ENCODE measurements at places on chromosomes 5 and 9. TPM values are rescaled to one million over a fixed set of nuclear protein-coding genes. Genes with fewer than 3 reads are reported as not detected.

Gene GPR21
- polyA plus RNA-seq: 0.62 TPM

DNA sequence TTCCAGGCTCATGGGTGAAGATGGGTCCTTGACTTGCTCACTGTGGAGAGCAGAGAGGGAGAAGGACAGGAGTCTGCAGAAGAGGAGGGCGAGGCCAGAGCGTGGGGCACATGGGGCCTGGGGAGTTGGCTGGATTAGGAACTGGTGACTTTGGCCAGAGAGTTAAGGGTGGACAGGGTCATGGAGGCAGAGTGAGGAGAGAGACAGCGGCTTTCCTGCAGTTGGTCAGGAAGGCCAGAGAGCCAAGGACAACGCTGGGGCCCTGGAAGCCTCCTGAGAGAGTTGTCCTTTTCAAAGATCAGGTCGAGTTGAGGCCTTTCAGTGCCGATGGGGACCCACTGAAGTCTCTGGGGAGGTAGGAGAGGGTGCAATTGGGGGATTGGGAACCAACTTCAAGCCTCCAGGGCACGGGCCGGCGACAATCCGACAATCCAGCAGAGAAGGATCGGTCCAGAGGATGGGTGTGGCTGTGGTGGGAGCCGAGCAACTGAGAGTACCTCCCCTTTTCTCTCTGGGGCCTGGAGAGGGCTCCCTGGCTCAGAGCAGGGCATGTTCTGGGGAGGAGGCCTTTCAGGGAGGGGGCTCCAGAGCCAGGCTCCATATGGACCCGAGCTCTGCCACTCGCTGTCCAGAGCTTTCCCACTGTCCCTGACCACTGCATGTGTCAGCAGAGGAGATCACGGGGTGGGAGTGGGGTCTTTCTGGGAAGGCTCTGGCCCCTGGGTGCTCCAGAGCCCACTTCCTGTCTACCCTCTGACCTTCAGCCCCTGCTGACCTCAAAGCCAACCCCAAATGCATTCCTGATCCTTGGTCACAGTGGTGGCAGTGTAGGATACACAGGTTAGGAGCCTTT, 7.5 kb upstream of the PHYHD1 start:
- H3K27me3 ChIP-seq: no peaks in the 10 kb centered on the region
- no peak for DNase-seq
- no peak overlapping the region for H3K4me3 ChIP-seq
- H3K36me3 ChIP-seq: peaks cover 17% of the 10 kb centered on the region

Gene PDLIM4
- 193 TPM for polyA plus RNA-seq

DNA sequence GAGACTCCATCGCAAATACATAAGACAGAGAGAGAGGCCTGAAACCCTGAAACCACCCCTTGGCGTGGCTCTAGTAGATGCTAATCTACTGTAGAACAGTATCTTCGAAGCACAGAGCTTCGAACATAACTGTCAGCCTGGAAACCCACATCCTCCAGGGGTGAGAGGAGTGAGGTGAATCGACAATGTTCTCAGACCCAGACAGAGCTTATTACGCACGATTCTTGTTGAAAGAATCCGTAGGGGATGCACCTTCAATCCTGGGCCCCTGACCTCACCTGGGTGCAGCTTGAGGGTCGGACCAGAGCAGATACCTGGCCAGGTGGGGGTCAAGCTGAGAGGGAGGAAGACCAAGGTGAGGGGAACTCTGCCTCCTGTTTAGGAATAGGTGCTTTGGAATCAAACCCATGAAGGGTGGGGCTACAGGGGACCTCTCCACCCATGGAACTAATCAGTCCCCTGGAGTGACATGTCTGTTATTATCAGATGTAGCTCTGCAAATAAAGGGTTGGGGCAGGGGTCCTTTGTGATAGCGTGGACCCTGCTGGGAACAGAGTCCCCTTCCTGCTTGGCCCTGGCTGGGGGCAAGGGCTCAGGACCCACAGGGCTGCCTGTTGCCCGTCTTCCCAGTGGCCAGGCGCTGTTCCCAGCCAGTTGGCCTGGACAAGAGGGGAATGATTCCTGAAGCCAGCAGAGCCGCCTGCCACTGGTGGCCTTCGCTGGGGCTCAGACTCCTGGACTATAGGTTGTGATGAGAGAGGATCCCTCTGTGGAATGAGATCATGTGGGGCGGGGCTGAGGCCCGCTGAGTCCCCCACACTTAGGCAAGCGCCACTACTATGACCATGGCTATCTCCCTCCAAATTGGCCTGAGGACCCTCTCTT, 41.2 kb downstream of the DBH start:
- no peaks in the 10 kb centered on the region for H3K4me1 ChIP-seq
- H3K27me3 ChIP-seq: no peaks in the 10 kb centered on the region
- H3K27ac ChIP-seq: no peak overlapping the region

- H3K27me3 ChIP-seq: no peaks in the 10 kb centered on the region
- no peaks in the 10 kb centered on the region for H3K36me3 ChIP-seq
- no peaks in the 10 kb centered on the region for H3K4me1 ChIP-seq
- DNase-seq: no peak
- no peak overlapping the region for H3K4me3 ChIP-seq
These were observed 404.8 kb downstream of the MAT2B start for GRCh38 chr5:163910226-163910625.

GRCh38 chr5:106121972-106122605, 1548.6 kb downstream of the EFNA5 start:
- no peak for DNase-seq
- H3K27ac ChIP-seq: no peak overlapping the region
- H3K4me3 ChIP-seq: no peak overlapping the region
- no peaks in the 10 kb centered on the region for H3K27me3 ChIP-seq
- no peaks in the 10 kb centered on the region for H3K36me3 ChIP-seq

GRCh38 chr9:118575341-118576070, 793.7 kb downstream of the BRINP1 start:
- H3K4me3 ChIP-seq: no peak overlapping the region
- peaks cover 17% of the 10 kb centered on the region for H3K4me1 ChIP-seq
- no peak for DNase-seq
- H3K27ac ChIP-seq: no peak overlapping the region
- no peaks in the 10 kb centered on the region for H3K27me3 ChIP-seq

DNA sequence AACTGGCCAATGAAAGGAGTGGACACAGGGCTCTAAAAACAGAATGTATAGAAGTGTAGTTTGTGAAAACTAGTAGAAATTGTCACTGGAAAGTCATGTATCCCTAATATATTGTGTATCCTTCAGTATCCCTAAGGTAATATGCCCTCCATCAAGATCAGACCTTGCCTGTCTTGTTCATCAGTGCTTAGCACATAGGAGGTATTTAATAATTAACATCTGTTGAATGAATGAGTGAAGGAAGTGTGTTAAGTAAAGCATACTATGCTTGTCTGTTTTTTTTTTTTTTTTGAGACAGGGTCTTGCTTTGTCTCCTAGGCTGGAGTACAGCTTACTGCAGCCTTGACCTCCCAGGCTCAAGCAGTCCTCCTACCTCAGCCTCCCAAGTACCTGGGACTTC, 15.8 kb downstream of the GAPVD1 start:
- H3K36me3 ChIP-seq: no peaks in the 10 kb centered on the region
- no peaks in the 10 kb centered on the region for H3K4me1 ChIP-seq
- H3K27ac ChIP-seq: no peak overlapping the region
- H3K4me3 ChIP-seq: no peak overlapping the region

DNA sequence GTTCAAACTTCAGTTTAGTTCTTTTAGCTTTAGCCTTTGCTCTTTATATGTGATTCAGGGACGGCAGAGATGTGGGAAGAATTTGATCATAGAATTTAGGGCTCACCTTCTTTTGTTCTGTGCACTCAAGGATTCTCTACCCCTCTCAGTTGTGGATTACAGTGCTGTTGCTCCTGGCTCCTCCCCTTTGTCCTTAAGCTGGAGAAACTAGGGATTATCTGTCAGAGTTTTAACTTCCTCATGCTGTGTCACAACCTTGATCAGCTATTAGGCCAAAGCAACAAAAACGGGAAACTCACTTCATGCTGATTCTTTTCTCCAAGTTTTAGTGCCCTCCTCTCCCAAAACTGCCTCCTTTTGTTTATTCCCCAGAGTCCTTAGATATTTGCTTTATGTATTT, 13.0 kb upstream of the PCDHAC2 start:
- no peak for DNase-seq
- no peak overlapping the region for H3K4me3 ChIP-seq

Gene ANKRD55
- polyA plus RNA-seq: 1.0 TPM

Gene DNAJC21
- polyA plus RNA-seq: 3.1 TPM

DNA sequence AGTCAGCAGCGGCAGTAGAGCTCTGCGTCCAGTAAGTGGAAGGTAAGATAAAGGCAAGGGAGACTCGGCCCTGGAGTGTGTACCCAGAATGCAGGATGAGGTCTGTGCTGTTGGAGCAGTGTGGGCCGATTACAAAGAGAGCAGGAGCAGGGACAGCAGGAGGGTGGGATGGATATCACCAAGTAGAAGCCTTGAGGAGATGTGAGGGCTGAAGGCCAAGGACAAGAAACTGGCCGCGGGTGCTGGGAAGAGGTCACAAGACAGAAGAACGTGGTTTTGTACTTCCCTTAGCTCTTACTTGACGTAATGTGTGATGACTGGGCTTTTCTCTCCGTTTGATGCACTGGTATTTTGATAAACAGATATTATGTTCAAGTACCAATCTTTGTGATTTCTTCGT, 43.7 kb downstream of the OR2V1 start:
- H3K27ac ChIP-seq: no peak overlapping the region
- H3K4me1 ChIP-seq: no peaks in the 10 kb centered on the region
- DNase-seq: no peak
- peaks cover 2% of the 10 kb centered on the region for H3K27me3 ChIP-seq
- no peaks in the 10 kb centered on the region for H3K36me3 ChIP-seq

GRCh38 chr5:116361171-116361967, 213.3 kb downstream of the SEMA6A start:
- no peaks in the 10 kb centered on the region for H3K27me3 ChIP-seq
- no peak for DNase-seq
- no peak overlapping the region for H3K27ac ChIP-seq

GRCh38 chr5:30197662-30198061, 995.8 kb upstream of the CDH6 start:
- no peak overlapping the region for H3K27ac ChIP-seq
- no peak for DNase-seq
- no peak overlapping the region for H3K4me3 ChIP-seq
- H3K4me1 ChIP-seq: no peaks in the 10 kb centered on the region
- no peaks in the 10 kb centered on the region for H3K27me3 ChIP-seq

DNA sequence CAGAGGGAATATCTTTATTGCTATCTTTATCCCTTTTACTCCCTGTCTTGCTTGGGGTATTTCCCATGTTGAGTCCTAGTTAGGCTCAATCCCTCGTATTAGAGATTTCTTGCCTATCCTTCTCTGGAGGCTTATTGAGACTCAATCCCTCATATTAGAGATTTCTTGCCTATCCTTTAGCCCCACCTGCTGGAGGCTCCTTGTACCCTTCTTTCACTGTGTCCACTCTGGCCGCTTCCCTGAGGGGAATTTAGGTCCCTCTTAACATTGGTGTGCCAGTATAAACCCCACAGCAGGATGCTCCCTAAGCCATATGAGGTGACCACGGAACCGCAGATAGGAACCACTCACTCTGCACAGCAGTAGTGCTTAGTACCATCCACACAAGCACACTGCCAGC, 110.7 kb upstream of the MAMDC2 start:
- H3K27ac ChIP-seq: no peak overlapping the region
- no peaks in the 10 kb centered on the region for H3K4me1 ChIP-seq
- H3K4me3 ChIP-seq: no peak overlapping the region
- H3K27me3 ChIP-seq: peaks cover 4% of the 10 kb centered on the region

Gene ZNF608
- 10.6 TPM for polyA plus RNA-seq

DNA sequence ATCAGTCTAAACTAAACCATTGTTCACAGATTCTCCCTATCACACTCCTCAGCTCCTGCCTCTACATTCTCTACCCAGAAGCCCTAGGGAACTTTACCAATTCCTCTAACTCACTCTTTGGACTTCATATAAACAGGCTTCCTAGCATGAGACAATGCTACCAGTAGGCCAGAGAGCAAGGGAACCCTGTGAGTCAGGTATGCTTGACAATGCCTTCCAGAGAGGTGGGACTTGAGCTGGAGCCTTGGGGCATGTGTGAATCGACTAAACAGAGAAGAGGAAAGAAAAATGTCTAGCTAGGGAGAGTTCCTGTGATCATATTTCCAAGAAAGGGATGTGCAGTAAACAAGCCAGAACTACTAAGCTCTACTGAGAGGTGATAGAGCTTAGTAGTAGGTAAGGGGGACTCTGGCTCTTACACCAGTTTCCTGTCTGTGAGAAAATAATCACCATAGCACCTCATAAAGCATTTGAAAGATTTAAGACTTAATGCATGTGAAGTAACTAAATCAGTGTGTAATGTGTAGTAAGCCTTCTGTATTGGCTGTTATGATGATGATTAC, 6.4 kb upstream of the RFK start:
- H3K4me3 ChIP-seq: no peak overlapping the region
- no peak for DNase-seq
- no peaks in the 10 kb centered on the region for H3K27me3 ChIP-seq
- no peaks in the 10 kb centered on the region for H3K36me3 ChIP-seq

Gene SLC6A18
- polyA plus RNA-seq: not detected

DNA sequence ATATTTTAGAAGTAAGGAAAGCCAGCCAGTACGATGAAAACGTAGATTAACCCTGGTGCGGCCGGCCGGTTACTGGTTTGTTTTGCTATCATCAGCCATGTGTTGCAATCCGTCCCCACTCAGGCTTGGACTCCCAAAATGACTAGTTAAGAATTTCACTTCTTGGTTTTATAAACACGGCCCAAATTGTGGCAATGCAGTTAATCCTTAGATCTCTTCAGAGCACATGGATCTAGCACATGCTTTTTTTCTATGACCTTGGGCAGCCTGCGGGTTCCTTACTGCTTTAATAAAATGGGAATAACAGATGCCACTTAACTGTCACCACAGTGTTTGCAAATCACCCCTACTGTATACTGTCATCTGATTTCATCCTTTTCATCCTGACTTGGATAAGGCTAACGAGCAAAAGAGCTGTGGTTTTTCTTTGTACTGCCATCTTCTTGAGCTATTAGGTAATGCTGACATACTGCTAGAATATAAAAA, 1.5 kb downstream of the NDFIP1 start:
- no peaks in the 10 kb centered on the region for H3K36me3 ChIP-seq
- no peaks in the 10 kb centered on the region for H3K27me3 ChIP-seq
- peak; percentile 41 for DNase-seq
- H3K27ac ChIP-seq: peak overlapping the region; percentile 75
- H3K4me1 ChIP-seq: peaks cover 14% of the 10 kb centered on the region

DNA sequence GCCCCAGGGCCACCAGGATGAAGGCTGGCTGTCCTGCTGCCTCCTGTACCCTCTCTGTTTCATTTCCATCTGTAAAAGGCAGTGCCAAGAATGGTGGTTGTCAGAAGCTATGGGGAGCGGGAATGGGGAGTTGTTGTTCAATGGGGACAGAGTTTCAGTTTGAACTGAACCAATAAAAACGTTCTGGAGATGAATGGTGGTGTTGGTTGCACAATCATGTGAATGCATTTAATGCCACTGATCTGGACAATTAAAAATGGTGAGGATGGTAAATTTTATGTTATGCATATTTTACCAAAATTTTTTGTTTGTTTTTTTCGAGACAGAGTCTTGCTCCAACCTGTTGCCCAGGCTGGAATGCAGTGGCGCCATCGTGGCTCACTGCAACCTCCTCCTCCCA, 58.1 kb downstream of the PTPDC1 start:
- H3K27me3 ChIP-seq: no peaks in the 10 kb centered on the region
- no peak overlapping the region for H3K27ac ChIP-seq
- DNase-seq: no peak
- no peak overlapping the region for H3K4me3 ChIP-seq
- H3K4me1 ChIP-seq: peaks cover 15% of the 10 kb centered on the region
- H3K36me3 ChIP-seq: no peaks in the 10 kb centered on the region

- peaks cover 9% of the 10 kb centered on the region for H3K4me1 ChIP-seq
- H3K36me3 ChIP-seq: no peaks in the 10 kb centered on the region
- no peak overlapping the region for H3K27ac ChIP-seq
- no peak overlapping the region for H3K4me3 ChIP-seq
- no peak for DNase-seq
These were observed 187.4 kb downstream of the ERCC6L2 start for GRCh38 chr9:96062854-96063253.

Gene CDH6
- polyA plus RNA-seq: 0.10 TPM
